ENCODE measurements at places on chromosomes 2 and 18. TPM values are rescaled to one million over a fixed set of nuclear protein-coding genes. Genes with fewer than 3 reads are reported as not detected.

Gene VIT
- total RNA-seq = 1.5 TPM

Gene SIGLEC15
- 4.7 TPM for total RNA-seq

Gene PLEK
- 9.4 TPM for total RNA-seq

Gene ASIC4
- not detected for total RNA-seq

Gene MARCHF4
- total RNA-seq = 0.09 TPM

Gene APLF
- total RNA-seq = 3.5 TPM

Gene MAPK4
- total RNA-seq = 13.5 TPM

Gene GALNT14
- total RNA-seq = 7.6 TPM

Gene ALPG
- not detected for total RNA-seq

- DNase-seq = no peak
These were observed 59.0 kb downstream of the MOGAT1 start for GRCh38 chr2:222730366-222730999.

- no peak for DNase-seq
These were observed 286.7 kb upstream of the LRRTM1 start for GRCh38 chr2:80591233-80591632.

DNA sequence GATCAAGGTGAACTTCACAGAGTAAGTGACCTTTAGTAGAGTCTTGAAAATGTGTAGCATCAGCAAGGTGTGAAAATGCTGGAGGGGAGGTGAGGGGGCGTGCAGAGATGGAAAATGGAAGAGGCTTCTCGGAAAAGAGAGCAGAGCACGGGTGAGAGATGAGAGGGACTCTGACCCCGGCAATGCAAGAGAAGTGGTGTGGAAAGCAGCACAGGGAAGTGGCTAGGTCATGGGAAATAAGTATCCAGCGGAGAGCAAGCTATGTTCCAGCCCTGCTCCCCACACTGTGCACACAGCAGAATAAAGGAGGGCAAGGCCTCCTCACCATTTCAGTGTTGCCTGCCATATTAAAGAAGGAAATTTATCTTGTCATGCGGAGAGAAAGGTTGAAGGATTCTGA lies 241.7 kb upstream of the DOK6 start:
- DNase-seq = no peak

- no peak for DNase-seq
These were observed 11.8 kb upstream of the NEDD4L start for GRCh38 chr18:58032233-58032632.

GRCh38 chr2:24435391-24436316 lies 55.4 kb upstream of the NCOA1 start:
- DNase-seq = peak; percentile 62

GRCh38 chr2:169590804-169591203 lies 6.7 kb downstream of the PPIG start:
- no peak for DNase-seq

- DNase-seq = no peak
These were observed 51.1 kb downstream of the RBKS start for GRCh38 chr2:27839022-27839618.

DNA sequence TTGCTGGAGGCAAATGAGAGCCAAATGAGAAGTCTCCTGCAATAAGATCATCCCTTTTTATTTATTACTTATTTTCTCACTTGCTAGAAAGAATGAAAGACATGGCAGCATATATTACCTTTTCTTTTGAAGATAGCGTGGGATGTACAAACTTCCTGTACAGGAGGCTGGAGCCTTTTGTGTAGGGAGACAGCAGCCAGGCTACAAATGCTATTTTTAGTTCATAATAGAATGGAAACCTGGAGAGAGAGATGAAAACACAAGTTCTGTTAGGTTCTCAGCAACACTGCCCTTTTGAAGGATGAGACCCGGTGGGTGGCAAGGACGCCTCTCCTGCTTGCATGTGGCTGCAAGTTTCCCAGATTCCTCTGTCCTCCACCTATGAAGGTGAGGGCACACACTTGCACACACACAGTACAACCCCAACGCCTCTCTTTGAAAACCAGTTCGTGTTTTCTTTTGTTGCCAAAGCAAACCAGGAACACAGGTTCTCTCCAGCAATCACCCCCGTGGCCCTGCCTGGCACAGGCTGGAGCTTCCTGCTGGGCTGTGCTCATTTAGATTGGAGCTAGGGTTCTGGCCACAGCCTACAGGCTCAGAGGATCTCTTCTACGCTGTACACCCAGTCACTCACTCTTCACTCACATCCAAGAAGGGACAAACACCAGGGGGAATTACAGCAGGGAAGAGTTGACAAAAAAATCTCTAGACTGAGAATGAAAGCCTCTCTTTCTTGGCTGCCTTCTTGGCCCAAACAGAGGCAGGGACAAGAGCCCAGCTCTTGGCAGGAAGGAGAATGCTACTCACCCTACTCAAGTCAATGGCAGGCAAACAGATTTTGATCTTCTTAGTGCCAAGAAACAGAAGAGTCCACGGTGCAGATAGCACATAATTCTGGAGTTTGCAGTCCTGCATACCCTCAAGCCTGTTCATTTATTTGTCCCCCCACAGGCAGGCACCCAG lies 55.6 kb downstream of the MRPL35 start:
- peak; percentile 72 for DNase-seq

DNA sequence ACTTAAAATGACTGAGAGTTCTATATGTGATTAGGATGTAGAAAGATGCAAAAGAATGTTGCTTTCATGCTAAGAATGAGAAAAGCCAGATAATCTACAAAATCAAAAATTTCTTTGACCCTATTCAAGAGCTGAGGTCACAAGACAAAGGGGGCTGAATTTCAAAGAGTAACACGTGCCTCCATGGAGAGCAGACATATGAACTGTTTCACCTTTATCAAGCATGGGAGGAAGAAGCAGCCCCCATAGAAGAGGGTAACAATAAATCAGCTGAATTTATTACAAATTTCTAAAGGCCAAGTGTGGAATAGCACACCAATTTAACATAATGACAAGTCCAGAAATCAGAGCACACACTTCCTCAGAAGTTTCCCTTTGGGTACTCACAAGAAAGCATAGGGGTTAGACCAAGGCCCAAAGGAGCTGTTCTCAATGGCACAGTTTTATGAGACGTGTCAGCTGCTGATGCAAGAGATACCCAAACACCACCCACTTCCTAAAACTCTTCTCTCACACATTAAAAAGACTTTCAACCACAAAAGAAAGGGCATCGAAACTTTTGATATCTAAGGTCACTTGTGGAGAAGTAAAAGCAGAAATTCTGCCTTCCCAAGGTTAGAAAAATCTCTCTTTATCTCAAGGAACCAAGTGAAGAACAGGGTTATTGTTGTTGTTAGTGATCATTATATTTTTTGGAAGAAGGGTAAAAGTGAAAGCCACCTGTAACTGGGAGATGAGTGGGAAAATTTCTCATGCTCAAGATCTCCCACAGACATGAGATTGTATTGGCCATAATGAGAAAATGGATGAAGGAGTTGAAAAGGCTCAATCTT lies 950.1 kb downstream of the TRIB2 start:
- no peak for DNase-seq

DNA sequence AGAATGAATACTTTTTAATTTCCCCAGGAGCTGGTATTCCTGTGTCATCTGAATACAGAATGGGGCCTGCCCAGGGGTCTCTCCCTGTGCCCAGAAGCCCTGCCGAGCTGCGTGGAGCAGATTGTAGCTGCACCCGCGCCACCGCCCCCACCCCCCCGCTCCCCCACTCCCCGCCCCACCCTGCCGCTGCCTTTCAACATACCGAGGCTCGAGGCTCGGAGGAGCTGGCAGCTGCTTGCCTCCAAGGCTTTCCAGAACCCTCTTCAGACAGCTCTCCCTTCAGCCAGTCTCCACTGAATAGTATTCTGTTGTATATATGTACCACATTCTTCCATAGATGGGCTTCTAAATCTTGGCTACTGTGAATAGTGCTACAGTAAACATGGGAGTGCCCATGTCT lies 150.7 kb downstream of the TSN start:
- DNase-seq = no peak

- DNase-seq = no peak
These were observed 85.3 kb upstream of the KLF7 start for GRCh38 chr2:207251022-207251421.

DNA sequence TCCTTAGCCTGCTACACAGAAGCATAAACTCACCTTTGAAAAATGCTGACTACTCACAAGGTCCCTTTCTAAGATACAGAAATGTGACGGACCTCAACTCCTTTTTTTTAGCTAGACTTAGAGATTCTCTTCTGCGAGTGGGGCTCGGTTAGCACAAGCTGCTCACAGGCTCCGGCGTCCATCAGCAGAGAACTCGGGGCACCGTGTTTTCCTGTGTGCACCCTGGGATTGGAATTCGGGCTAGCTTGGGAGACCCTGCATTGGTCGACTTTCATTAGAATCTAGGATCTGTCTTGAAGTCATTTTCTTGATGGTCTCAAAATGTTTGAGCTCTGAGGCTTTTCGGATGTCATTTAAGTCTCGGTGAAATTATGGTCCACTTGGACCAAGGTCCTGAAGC lies 191.2 kb downstream of the GBX2 start:
- DNase-seq = no peak

DNA sequence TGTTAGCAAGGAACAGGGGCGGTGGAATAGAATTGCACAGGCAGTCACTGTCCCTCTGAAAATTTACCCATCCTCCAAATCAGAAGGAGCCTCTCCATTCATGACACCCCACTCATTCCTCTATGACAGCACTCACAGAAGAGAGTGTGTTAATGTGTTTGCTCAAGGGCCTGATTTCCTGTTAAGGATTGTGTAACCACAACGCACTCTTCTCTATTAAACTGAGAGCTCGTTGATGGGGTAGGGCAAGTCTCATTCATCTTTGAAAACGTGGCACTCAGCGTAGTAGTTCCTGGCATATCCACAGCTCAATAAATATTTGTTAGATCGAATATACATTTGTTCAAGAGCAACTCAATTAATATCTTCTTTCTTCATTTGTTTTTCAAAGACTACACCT lies 106.4 kb downstream of the VAPA start:
- DNase-seq = no peak

DNA sequence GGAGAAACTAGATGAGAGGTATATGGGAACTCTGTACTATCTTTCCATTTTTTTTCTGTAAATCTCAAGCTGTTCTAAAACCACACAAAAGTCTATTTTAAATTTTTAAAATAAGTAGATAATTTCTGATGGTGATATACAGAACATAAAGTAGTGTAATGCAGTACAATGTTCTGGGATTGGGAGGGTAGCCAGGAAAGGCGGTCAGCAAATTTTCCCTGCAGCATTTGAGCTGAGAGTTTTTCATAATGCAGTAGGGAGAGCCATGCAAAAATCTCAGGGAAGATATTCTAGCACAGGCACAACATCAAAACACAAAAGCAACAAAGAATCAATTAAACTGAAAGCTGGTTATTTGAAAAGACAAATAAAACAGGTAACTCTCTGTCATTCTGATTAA lies 141.5 kb downstream of the NCKAP5 start:
- no peak for DNase-seq

DNA sequence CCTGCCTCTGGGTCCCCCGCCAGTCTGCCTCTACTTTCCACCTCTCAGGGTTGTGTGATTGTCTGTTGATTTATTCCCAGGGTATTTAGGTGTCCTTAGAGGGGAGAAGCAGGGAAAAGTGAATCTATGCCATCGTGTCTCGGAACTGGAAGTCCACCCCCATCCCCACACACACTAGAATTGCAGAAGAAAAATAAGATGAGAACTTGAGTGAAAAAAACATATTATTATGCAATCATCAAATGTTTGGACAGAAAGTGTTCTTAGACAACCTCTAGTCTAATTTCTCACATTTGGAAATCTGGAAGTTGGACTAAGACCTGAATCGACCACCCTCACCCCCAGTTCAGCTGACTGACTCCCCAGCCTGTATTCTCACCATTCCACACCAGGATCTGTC lies 14.1 kb upstream of the CASP8 start:
- no peak for DNase-seq

All from mucosa of gallbladder (tissue), 1 donor.